ENCODE measurements at places on chromosomes 4 and X.

- DNase-seq = peak; percentile 65
Observed at GRCh38 chrX:15269618-15270521, at the start of gene ASB9. Gene ASB9 (minus strand): TSS chrX:15270083. CDS start chrX:15269874, 209 bp downstream.

DNA sequence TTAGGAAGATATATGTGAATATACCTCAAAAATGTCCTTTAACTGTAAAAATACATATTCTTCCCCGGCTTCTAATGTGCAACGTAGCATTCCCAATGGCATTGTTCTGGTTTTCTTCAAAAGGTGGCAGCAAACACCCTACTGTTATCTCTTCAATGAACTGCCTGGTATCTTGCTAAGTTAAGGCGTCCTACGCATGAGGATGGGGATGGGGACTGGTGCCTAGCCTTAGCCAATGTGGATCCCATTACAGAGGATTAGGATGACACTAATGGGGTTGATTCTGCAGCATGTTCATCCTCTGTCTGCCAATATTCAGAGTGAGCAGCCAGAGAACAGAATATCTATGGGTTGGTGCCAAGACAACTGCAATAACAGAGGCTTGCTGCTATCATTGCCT lies 334.9 kb upstream of the ADGRL3 start:
- DNase-seq = no peak

GRCh38 chr4:142929526-142929925 lies 83.4 kb upstream of the INPP4B start:
- no peak for DNase-seq

- no peak for DNase-seq
Observed at GRCh38 chr4:42284030-42284429, 113.3 kb upstream of the SHISA3 start.

GRCh38 chrX:107769581-107770317 lies 5.8 kb downstream of the TSC22D3 start:
- DNase-seq = no peak

- peak; percentile 61 for DNase-seq
Observed at GRCh38 chr4:46993075-46994006, at the start of gene GABRA4. Gene GABRA4 (minus strand): TSS chr4:46993581. CDS start chr4:46993424, 157 bp downstream.

DNA sequence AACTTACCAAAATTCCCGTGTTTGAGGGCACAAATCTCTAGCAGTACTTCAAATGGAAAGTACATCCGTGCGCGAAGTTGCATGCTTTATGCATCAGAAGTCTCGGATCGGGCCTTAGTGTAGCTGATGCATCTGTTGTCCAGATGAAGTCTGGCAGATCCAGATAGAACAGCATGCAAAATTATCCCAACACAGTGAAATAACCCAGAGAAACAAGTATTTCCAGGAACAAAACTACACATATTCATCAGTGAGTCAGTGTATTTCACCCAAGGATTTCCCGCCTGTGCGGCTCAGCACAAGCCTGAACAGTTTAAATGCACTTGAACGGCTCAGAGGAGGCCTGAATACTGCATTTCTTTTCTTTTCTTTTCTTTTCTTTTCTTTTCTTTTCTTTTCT lies 27.4 kb upstream of the CLDN24 start:
- no peak for DNase-seq

DNA sequence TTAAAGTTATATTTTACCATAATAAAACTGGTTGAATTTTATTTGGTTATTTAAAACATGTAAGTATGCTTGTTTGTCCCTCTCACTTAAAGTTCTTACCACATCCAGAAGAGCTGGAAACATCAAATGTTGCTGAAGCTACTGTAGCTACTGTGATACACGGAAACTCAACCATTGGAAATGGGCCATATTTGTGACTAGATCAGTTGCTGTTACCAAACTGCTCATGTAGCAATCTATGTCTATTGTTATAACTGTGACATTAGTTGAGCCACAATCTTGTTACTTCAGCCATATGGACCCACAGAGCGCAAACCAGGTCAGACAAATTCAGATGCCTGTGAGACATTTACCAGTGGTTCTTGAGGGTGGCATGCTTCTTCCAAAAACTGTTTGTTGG lies 41.6 kb downstream of the NDNF start:
- no peak for DNase-seq

- DNase-seq = no peak
Observed at GRCh38 chr4:73740353-73740778, at the start of gene CXCL8. Gene CXCL8 (plus strand): TSS chr4:73740569. CDS start chr4:73740659, 90 bp downstream.

DNA sequence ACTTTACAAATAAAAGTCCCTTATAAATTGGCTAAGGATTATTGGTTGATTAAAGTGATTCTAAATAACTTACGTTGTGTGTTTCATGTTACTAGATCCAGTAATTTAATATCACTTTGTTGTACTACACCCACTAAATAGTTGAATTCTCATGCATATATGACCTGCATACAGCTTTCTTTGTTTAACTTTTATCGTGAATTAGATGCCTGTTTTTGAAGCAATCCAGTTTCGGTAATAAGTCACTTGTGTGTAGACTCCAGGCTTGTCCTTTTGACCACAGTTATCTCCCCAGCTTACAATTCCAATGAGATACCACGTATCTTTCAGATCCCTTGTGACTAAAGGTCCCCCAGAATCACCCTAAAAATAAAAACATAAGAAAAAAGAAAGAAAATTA lies 27.3 kb upstream of the TMPRSS11D start:
- DNase-seq = no peak

- DNase-seq = no peak
Observed at GRCh38 chrX:43940816-43941474, 32.2 kb downstream of the NDP start.

DNA sequence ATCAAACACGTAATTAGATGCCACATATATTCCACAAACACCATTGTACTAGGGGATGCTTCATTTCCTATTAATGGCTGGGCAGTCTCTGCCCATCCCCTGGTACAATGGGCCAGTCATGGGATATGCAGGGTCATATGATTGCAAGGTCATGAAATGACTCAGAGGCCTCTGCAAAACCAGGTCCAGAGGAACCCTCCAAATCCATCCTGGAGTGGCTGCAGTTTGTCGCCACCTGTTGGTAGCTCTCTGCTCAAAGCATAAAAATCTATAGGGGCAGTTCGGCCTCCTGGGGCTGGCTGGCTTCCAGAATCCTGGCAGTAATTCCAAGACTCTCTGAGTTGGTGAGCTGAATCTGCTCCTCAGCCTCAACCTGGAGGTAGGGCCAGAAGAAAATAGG lies 22.9 kb upstream of the PUDP start:
- DNase-seq = no peak

- no peak for DNase-seq
Observed at GRCh38 chrX:15834053-15834452, 20.6 kb downstream of the AP1S2 start.

DNA sequence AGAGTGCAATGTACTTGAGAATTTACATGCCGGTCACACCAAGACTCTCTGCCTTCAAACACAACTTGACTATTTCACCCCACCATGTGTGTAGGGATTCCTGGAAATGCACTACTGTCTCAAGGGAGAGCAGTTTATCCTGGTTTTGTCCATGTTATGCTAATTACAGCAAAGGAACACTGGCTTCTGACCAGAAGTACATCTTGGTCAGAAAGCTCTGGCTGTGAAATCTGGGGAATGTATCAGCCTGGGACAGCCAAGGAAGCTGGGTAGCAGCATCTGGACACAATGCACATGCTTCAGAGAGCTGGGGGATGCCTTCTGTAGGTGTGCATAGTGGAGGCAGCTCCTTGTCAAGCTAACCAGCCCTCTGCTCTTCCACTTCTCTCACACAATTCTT lies 1432.6 kb upstream of the TENM3 start:
- no peak for DNase-seq

DNA sequence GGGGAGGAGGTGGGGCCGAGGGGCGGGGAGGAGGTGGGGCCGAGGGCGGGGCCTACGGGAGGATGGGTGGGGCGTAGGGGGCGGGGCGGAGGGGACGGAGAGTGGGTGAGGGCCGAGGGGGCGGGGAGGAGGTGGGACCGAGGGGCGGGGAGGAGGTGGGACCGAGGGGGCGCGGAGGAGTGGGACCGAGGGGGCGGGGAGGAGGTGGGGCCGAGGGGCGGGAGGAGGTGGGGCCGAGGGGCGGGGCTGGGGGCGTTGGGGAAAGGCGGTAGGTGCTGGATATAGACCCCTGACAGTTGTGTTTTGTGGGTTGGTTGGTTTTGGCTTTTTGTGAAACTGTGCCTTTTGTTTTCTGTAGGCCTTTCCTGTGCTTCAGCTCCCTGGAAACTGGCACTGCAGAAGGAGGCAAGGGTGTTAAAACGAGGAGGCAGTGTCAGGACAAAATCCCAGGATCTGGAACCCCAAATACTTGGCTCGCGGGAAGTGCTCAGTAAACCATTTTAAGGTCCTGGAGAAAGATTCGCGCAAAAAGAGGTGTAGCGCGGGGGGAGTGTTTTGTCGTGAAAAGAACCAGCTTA lies 580 bp upstream of the MMGT1 start:
- peak; percentile 94 for DNase-seq

- no peak for DNase-seq
Observed at GRCh38 chrX:153444333-153445011, 1.4 kb downstream of the TREX2 start.

- DNase-seq = no peak
Observed at GRCh38 chr4:1250921-1251772, 2.2 kb upstream of the CTBP1 start.

- DNase-seq = no peak
Observed at GRCh38 chr4:94642561-94642866, 115.2 kb upstream of the BMPR1B start.

- DNase-seq = no peak
Observed at GRCh38 chrX:29903360-29903759, 312.0 kb upstream of the MAGEB2 start.

- no peak for DNase-seq
Observed at GRCh38 chr4:1855333-1856070, 454 bp downstream of the LETM1 start.

DNA sequence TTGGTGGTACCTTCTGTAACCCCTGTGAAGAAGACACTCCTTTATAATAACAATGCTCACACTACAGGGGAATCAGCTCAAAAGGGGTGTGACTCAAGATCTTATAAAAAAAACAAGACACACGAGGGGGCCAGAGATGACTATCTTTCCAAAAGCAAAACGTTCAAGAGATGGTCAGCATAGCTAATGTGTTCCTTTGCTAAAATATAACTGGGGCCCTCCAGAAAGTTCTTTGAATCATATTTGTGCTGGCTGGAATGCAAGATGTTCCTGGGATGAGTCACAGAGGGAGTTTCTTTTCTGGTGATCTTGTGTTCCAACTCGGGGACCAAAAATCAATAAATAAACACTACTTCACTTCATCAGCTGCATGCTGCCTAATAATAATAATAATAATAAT lies 46.5 kb downstream of the RAI2 start:
- DNase-seq = no peak

GRCh38 chr4:95850161-95850560 lies 10.3 kb downstream of the PDHA2 start:
- no peak for DNase-seq

DNA sequence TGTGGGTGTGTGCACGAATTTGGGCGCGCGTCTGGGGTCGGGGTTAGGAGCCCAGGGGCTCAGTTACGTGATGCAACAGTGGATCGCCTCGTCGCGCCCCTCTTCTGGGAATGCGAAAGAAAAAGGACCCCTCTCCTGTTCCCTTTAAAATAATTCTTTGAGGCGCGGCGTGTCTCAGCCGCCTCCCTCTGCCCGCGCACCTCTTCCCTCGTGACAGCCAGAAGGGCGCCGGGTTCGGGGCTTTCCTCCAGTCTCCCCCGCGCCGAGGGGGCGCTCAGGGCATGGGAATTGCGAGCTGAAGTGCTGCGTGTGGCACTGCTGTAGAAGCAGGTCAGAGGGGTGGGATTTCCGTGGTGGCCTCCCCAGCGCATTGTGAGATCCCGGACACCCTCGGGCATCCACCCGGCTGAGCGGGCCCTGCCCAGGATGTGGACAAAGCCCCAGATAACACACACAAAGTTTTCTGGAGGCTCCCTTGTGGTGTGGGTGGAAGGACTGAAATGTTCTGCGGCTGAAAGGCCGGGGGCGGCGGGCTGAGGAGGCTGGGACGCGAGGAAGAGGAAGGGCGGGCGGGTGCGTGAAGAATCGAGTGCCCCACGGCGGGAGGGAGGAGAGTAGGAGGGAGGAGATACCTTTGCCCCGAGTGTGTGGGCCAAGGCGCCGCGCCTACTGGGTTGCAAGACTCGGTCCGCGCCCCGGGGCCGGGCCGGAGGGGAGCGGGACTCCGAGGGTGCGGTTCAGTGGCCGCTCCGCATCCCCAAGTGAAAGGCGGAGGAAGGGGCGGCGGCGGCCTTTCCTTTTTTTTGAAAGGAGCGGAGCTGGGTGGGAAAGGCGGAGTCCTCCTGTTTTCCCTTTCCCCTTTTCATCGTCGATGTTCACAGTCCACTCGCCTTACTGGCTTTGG lies 752 bp downstream of the SEPTIN11 start:
- DNase-seq = peak; percentile 66

DNA sequence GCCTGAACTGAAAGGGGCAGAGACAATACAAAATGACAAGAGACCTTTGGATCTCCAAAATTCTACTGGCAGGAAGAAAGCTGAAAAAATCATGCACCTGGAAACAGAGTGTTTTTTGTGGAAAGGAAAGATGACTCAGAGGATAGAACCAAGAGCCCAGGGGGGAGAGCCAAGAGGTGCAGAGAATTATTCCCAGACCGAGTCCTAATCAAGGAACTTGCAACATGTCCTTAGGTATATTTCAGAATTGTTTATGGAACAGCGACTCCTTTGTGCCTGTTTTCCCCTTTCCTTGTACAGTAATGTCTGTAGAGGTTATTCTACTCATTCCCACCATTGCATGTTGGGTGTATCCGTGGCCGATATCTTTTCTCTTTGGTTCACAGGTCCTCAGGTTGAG lies 71.7 kb downstream of the YIPF6 start:
- DNase-seq = no peak

- DNase-seq = no peak
Observed at GRCh38 chr4:161320377-161320776, 843.4 kb downstream of the FSTL5 start.

DNA sequence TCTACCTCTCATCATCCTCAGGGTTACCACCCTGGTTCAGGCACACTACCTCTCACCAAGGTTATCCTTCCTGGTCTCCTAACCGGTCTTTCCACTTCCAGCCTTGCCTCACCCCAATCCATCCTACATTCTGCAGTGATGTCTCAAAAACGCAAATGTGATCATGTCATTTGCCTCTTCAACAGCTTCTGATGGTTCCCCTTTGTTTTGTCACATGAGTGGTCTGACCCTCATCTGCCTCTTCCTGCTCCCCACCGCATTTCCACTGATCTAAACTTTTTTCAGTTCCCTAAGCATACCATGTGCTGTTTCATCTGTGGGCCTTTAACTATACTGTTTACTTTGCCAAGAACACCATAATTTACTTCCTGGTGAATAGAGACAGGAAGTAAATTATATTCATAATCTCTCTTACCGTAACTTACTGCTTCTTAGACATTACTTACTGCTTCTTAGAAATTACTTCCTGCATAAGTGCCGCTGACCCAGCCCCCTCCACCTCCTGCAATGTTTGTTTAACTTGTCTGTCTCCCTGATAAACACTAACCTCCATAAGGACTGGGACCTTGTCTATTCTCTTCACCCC lies 27.1 kb upstream of the NSUN7 start:
- peak; percentile 42 for DNase-seq
